ENCODE measurements at places on chromosomes 5 and 9.

DNA sequence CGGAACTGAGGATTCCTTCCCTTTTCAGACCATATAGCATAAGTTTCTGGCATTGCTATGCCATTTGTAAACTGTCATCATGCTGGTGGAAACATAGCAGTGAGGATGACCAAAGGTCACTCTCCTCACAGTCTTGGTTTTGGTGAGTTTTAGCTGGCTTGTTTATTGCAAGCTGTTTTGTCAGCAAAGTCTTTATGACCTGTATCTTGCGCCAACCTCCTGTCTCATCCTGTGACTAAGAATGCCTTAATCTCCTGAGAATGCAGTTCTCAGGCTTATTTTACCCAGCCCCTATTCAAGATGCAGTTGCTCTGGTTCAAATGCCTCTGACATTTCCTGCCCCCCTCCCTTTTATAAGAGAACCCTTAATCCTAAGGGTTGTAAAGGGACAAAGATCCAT, 26.7 kb upstream of the GRIA1 start:
- DNase-seq, result no peak

DNA sequence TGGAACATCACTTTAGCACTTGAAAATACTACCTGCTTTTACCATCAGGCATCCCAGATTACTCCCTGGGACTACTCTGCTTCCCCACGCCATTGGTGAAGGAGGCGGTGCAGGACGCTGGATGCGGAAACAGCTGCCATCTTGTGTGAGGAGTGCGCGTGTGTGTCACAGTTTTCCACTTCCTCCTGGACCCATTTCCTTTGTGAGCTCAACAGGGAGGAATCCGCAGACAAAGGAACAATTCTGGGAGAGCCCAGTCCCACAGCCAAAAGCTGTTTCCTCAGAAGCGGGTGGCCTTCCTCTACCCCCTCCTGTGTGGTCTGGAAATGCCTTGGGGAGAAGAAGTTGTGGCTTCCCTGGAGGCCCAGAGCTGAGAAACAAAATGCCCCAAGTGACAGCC, 16.8 kb downstream of the AFAP1L1 start:
- DNase-seq, result no peak

DNA sequence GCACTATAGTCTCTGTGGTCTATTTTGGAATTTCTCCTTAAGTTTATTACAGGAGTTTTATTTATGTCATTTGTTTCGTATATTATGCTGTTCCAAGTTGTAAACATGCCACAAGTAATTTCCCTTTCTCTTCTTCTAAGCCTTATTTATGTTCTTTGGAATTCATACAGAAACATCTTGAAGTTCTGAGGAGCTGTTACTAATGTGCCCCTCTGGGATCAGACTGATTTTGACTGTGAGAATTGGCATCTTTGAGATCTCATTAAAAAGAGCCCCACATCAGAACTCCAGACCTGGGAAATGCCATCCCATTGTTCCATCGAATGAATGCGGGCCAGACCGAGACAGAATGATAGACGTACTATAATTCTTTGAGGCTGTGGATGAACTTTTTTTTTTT, 138.8 kb upstream of the CD180 start:
- no peak for DNase-seq

GRCh38 chr5:126865299-126865698, 88.4 kb downstream of the LMNB1 start:
- no peak for DNase-seq

DNA sequence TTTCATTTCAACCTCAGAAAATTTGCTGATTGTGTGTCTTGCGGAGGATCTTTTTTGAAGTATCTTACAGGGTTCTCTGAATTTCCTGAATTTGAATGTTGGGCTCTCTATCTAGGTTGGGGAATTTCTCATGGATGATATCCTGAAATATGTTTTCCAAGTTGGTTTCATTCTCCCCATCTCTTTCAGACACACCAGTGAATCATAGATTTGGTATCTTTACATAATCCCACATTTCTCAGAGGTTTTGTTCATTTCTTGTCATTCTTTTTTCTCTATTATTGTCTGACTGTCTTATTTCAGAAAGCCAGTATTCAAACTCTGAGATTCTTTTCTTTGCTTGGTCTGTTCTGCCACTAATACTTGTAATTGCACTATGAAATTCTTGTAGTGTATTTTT, 456.9 kb downstream of the PRELID2 start:
- DNase-seq, result no peak

- DNase-seq, result no peak
These were observed 74.1 kb upstream of the FSD1L start for GRCh38 chr9:105373723-105374122.

DNA sequence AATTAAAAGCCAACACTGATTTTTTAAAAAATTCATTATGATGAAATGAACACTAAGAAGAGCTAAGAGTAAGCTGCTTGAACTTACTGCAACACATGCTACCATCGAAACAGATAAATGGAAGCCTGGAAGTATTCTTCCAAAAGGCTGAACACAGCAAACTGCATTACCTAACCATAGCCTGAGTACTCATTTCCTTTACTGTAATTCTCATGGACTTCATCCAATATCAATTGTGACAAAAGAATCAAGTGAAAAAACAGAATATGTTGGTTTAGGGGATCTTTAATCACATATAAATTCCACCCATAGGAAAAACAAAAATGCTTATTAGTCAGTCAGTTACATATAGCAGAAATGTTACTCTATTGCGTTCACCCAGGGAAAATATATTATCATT, 68.5 kb downstream of the DROSHA start:
- no peak for DNase-seq

GRCh38 chr9:88950341-88951154, 40.7 kb upstream of the S1PR3 start:
- DNase-seq, result no peak

DNA sequence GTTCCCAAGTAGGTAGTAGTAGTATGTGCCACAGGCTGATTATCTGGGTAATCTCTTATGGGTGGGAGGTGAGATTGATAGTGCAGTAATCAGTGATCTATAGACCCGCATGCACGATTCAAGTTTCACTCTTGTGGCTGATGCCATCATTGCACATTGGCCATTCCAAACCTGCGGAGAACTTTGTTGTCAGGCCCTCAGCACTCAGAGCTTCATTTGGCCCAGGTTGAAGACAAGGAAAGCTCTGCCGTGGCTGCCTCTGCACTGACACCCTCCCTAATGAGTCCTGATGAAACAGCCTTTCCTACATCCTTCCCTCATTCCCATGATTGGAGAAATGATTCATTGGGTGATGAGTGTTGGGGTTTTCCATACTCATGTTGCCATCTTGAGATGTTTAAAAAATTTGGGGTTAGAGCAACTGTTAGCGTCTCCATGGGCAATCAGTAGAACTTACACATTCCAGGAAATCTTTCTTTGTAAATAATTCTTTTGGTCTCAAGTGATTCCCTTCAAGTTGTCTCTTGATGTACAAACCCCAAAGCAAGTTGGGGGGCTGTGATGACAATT, 22.9 kb downstream of the PROP1 start:
- no peak for DNase-seq

GRCh38 chr5:324736-325612, 3.5 kb downstream of the AHRR start:
- no peak for DNase-seq

DNA sequence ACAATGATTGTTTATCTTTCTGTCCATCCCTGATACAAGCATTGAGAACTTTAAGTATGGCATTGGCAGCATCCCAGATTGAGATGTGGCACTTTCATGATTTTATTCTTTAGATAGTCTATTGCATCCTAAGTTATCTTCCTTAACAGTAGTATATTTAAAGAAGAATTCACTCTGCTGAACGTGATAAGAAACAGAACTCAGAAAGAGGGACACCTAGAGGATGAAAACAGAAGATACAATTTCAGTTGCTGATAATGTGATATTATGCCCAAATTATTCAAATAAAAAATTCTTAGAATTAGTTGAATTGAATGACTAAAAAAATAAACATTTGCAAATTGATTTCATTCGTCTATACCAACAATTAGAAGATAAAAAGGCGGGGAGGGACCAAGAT, 218.1 kb upstream of the DMRTA1 start:
- no peak for DNase-seq

GRCh38 chr5:167950126-167950721, 341.2 kb upstream of the WWC1 start:
- no peak for DNase-seq

DNA sequence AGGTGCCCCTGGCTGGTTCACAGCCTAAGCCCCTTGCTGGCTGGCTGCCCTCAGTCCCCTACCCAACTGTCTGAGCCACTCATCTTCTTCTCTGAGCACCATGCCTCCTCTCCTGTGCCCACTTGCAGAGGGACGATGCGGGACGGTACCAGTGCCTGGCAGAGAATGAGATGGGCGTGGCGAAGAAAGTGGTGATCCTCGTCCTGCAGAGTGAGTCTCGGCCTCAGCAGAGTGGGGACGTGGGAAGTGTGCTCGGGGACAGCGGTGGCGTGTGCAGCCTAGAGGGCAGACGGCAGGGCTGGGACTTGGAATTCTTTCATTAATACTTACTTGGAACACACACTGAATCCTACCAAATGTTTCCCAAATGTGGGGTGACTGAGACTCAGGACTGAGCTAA, 34.3 kb upstream of the ASS1 start:
- no peak for DNase-seq

- DNase-seq, result no peak
These were observed 7.2 kb downstream of the SLC2A6 start for GRCh38 chr9:133471551-133472276.

- no peak for DNase-seq
These were observed 504.4 kb downstream of the TLE4 start for GRCh38 chr9:80076162-80076561.

GRCh38 chr5:14063691-14064090, 79.5 kb upstream of the TRIO start:
- no peak for DNase-seq

- DNase-seq, result no peak
These were observed 9.4 kb upstream of the ZFP62 start for GRCh38 chr5:180870276-180871068.

DNA sequence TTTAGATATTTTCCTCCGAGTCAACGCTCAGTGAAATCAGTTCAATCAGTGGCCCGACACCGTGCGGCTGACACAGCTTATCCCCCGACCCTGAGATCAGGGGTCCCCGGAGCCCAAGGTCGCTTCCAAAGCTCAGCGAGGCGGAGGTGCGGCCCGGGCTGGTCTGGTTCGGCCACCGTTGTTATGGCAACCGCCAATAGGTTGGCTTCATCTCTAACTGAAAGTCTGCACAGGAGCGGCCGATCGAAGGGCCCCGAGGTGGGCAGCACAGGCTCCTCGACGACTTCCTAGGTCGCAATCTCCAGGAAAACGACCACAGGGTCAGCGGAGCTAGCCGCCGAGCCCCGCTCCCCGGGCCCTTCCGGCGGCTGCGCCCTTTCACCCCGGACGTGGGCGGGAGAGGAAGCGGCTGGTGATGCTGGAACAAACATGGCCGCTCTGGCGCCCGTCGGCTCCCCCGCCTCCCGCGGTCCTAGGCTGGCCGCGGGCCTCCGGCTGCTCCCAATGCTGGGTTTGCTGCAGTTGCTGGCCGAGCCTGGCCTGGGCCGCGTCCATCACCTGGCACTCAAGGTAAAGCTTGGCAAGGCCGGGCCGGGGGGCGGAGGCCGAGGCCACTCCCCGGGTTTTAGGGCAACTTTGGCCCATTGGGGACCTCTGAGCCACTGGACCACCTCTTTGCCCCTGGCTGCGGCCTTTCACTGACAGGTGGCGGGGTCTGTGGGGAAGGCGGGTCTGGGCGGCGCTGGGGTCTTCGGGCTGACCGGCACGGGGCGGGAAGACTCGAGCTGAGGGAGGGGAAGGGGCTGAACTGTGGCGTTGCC, at the start of gene GPR107:
GPR107 (plus strand) TSS at position 403 of the 821 bp plus-strand sequence; CDS start at position 430, 27 bp downstream.
- peak; percentile 64 for DNase-seq

- DNase-seq, result peak; percentile 28
These were observed 69.5 kb upstream of the RAD23B start for GRCh38 chr9:107213561-107214028.

- DNase-seq, result no peak
These were observed 432.3 kb upstream of the DAB2 start for GRCh38 chr5:39857041-39857440.

- DNase-seq, result no peak
These were observed 58.9 kb downstream of the NDFIP1 start for GRCh38 chr5:142167458-142167857.

Measured in activated CD4-positive, alpha-beta T cell treated with anti-CD3 and anti-CD28 coated beads, Interleukin-2, amount 50 U/mL, for 24 hours (primary cell).